GM13977 (cell line): ENCODE measurements at places on chromosomes 3 and 15.

DNA sequence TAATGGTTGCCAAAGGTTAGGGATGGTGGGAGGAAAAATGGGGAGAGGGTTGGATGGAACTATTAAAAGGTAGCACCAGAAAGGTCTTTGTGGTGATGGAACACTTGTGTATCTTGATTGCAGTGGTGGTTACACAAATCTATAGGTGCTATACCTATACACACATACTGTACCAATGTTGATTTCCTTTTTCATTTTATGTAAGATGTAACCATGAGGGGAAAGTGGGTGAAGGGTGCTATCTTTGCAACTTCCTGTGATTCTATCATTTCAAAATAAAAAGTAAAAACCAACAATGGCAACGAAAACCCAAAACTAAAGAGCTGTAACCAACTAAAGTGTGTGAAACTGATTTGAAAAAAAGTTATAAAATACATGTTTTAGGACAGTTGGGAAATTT, 761 bp upstream of the ZNF35 start:
- DNase-seq = no peak

DNA sequence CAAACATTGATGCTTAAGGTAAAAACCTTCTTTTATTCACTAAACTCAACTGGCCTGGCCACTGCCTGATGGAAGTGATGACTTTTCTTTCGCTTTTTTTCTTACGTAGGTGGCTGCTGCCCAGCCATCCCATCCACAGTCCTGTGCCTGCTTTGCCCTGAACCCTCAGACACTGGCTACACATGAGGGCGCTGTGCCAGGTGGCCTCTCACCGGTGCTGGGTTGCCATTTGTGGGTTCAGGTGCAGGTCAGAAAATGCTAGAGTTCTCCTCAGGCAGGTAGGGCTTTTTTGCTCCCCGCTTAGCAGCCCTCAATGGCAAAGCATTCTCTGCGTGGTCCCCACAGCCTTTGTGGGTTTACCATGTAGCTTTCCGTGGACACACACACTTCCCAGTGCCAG, 88.3 kb upstream of the PRR23E start:
- DNase-seq = no peak

DNA sequence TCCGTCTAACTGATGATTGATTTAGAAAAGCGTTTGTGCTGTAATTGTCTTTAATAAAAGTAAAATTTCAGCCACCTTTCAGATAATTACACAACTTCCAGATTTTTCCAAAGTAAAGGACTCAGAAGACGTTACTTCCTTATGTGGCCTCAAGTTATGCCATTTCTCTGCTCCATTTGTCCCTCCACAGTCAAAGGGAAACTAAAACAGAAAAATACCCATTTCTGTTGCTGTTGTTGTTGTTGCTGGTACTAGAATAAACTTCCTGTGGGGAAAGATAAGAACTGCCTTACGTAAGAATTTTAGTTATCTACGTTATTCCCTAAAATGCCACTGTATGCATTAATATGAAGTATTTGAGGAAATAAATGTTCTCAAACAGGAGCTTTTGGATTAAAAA, 153.9 kb downstream of the P3H2 start:
- no peak for DNase-seq

- DNase-seq = no peak
Observed at GRCh38 chr3:37969596-37970100, 20.9 kb upstream of the VILL start.

DNA sequence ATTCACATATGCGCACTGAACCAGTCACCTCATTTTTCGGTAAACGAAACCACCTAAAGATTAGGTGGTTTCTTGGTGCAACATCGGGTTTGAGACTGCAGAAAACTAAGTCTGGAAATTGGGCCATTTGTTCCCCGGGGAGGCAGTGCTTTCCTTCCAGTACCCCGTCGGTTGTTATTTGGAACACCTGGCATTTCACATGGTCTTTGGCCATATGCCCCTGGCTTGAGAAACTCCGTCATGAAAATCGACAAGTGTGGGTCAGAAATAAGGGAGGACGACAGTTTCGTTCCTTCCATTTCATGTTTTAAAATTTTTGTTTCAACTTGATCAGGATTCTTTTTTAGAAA, 544 bp upstream of the GATM start:
- no peak for DNase-seq

- DNase-seq = no peak
Observed at GRCh38 chr3:124451630-124452317, 278.5 kb upstream of the UMPS start.

DNA sequence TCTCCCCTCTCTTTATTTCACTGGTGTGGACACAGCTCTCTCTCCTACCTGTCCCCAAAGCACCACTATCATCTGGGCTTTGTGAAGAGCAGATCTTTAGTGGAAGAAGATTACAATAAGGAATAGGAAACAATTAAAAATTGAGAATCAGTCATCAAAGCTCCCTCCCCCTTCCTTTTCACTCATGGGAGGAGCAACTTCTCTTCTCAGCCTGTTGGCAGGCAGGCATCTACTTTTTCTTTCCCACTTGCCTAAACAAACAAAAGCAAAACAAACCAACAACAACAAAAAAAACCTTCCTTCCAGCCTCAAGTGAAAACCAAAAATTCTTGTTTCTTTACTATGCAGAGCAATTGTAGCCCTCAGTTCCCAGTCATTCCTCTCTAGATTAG, 125.5 kb upstream of the BHLHE40 start:
- no peak for DNase-seq

DNA sequence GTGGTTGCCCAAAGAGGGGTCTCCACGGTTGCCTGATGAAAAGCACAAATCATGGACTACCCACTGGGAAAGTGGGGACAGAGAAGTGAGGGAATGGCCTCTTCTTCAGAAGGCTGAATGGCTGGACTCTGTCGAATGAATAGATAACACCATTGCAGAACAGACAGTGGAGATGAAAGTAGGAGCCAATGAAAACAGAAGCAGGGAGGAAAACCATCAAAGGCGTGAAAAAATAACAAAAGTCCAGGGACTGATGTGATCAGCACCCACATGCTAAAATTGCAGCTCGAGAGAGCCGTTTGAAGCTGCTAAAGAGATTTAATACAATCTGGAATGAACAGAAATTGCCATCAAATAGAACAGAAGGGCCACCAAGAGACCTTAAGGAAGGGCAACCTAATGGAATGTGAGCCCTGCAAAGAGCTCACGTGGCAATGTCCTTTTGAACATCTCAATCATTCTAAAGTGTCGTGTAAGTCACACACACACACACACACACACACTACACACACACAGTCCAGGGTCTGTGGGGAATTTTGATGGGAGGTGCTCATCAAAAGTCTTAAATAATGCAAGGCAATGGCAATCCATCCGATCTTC, 130.9 kb upstream of the ICE2 start:
- DNase-seq = no peak

DNA sequence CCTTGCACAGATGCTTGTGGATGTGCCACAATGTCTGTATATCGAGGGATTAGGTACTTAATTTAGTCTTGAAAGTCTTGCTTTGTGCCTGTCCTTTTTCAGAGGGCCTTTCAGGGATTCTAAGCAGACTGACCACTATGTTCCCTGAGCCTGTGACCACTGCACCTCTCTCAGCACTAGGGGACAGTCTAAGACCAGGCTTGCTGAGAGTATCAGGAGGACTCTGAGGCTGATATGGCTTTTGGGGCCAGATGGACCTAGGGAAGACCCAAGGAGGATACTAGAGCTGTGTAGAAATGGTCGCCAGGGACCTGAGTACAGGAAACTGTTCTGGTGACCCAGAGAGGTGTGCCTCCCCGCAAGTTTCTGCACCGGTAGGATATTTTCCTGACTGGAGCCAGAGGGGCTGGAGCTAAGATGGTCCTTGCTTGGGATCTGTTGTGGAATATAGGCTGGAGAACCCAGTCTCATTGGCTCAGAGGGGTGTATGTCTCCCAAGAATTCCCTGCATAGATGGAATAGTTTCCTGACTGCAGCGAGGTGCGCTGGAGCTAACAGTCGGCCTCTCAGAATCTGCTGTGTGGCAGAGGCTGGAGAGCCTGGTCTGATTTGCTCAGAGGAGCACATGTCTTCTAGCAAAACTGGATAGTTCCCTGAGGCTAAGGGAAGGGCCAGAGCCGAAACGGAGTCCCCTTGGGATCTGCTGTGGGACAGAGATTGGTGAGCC, 213.2 kb upstream of the DCBLD2 start:
- no peak for DNase-seq

DNA sequence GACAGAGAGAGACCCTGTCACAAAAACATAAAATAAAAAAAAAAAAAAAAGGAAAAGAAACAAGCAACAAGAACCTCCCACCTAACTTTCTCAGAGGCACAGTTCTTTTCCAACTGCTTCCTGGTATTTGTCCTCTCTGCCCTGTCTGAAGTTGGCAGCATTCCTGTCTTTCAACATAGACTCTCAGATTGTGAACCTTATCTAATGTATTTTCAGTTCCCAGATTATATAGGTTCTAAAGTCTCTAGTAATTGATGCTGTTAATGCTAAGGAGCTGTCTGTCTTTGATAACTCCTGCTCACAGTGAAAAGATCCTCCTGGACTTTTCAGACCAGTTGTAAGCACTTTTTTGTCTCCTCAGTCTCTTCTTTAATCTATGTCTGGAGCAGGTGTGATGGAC, 199.5 kb upstream of the P2RY1 start:
- no peak for DNase-seq

GRCh38 chr3:112293368-112294321, at the start of gene SLC9C1:
SLC9C1 (minus strand) TSS chr3:112294216; CDS start chr3:112286791, 7,425 bp downstream.
- DNase-seq = peak; percentile 40

- no peak for DNase-seq
Observed at GRCh38 chr3:53763353-53763752, 82.9 kb downstream of the CHDH start.

DNA sequence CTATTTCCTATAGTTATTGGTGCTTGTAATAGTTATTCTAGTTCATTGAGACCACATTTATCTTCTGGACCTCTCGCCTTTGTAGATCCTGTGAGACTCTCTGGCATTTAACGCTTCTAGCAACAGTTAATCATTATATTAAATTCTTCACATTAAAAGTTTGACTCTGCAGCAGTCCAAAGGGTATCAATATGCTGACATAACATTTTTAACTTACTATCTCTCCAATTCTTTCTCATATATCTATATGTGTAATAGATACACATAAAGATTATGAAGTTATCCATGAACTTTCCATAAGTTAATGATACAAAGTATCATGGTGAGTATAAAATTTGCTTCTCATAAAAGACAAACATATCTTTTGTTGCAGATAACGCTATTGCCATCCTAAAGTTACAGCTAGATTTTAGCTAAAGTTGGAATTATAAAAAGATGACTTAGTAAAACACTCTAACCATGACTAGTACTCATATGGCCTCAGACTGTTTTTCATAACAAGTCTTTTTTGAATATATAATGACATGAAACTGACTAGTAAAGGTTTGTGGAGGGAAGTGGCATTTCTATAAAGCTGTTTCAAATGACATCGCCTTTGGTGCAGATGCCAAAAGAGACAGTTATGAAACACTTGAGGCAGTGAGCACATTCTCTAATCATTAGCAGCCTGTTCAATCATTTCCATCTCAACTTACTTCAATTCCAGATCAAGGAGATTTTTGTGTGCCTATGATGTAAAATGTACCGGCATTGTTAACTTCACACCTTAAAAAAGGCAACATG, 379.3 kb upstream of the CBLB start:
- no peak for DNase-seq

GRCh38 chr3:66671291-66671690, 170.5 kb upstream of the LRIG1 start:
- no peak for DNase-seq

DNA sequence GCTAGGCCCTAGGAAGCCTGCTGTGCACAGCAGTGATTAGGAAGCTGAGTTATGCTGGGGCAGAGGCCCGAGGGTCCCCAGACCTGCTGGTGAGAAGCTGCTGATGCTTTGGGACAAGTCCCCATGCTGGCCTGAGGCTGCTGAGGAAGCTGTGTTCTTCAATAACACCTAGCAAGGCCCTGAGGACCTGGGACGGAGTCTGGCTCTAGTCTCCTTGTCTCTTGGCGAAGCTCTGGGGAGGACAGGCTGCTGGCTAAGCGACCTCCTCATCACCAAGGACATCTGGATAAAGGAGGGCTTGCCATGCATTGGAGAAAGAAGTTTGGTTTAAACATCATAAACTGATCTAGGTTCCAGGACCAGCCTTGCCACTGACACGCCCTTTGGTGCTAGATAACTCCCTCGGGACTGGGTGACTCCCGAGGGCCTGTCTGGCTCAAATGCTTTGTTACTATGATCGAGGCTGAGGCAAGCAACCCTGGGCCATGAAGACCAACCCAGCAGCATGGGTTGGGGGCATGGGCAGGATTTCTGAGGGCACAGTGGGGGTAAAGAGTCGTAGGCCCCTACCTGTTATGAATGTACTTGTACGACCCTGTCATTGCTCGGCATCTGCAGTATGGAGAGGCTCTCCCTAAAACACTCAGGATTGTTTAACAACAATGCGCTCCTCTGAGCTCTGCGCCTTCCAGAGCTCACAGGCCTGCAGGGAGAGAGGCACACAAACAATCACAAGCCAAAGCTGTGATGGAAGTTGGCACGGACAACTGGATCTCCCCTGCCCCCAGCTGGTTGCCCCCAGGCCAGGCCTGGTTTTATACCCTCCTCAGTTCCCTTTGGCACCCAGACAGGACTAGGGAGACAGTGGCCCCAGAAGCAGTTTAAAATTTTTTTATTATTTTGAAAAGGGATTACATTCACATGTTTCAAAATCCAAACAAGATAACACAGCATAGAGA, 64.4 kb downstream of the LINGO1 start:
- DNase-seq = no peak
